Muscle of leg (tissue), 16 donors: ENCODE measurements at places on chromosomes 7 and 10. TPM values are rescaled to one million over a fixed set of nuclear protein-coding genes. Genes with fewer than 3 reads are reported as not detected.

TAS2R5 gene
- total RNA-seq, result 1.1 TPM

OR2A42 gene
- total RNA-seq, result 0.04 TPM

- DNase-seq, result no peak
Measured at GRCh38 chr7:107501593-107501992, 31.7 kb downstream of the GPR22 start.

GRCh38 chr7:84490661-84491060, 296.1 kb upstream of the SEMA3A start:
- DNase-seq, result peak; percentile 87

DNA sequence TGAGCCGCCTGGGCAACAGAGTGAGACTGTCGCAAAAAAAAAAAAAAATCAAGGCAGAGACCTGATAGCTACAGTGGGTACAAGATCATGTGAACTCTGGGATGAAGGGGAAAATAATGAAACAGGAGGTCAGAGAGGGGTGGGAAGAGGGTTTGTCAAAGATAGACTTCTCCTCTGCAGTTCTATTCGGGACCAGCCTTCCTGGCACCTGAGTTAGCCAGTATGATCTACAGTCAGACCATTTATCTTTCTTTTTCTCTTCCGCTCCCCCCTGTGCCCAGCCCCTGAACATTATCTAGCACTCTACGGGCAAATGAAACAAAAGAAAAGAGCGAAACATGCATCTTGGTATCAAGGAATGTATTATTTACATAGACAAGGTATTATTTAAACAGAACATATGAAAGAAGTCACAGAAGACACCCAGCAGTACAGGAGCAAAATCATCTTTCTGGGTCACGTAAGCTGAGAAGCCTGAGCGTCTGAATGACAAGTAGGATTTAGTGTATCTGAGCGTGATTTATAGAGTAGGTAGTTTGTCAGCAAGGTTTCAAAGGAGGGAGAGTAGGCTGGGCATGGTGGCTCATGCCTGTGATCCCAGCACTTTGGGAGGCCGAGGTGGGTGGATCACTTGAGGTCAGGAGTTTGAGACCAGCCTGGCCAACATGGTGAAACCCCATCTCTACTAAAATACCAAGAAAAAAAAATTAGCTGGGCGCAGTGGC, 109.0 kb downstream of the PRKCQ start:
- DNase-seq, result no peak

DNA sequence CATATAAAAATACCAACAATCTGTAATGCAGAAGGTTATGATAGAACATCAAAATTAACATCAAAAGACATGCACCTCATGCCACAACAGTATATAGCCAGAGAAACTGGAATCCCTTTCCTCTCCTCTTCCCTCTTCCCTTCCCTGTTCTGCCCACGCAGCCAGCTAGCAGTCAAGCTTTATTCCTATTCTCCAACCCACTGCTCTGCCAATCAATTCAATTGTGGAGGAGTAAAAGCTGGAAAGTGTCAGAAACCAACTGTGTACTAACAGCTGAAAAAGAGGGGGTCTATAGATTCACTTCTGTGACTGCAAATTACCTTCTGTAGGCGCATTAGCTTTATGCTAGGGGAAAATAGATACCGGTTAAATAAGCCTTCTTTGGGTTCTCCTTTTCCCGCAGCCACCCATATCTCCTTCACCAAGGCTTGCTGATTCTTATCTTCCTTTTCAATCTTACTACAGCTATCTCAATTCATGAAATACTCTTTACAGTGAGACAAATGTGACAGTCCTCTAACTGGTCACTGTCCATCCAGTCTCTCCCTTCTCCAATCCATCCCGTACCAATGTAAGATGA, 16.3 kb downstream of the ABI1 start:
- no peak for DNase-seq

- DNase-seq, result peak; percentile 40
Measured at GRCh38 chr10:96632974-96633710, 46.3 kb upstream of the TM9SF3 start.

- DNase-seq, result no peak
Measured at GRCh38 chr10:77974396-77975074, 48.0 kb upstream of the DLG5 start.

DNA sequence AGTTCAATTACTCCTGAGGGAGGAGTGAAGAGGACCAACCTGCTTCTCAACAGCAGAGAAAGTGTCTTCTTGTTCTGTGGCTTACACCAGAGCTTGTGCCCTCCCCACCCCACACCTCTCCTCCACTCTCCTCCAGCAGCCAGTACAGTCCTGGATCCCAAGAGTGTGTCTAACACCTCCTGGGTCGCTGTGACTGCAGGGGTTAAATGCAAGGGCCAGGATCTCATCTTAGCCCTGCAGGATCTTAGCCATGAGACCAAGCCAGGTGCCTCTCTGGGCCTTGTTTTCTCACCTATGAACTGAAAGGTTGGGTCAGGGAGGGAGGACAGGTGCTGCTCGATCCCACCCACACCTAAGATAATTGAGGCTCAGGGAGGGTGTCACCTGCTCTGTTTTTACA, 34.5 kb upstream of the MSRB2 start:
- no peak for DNase-seq

DNA sequence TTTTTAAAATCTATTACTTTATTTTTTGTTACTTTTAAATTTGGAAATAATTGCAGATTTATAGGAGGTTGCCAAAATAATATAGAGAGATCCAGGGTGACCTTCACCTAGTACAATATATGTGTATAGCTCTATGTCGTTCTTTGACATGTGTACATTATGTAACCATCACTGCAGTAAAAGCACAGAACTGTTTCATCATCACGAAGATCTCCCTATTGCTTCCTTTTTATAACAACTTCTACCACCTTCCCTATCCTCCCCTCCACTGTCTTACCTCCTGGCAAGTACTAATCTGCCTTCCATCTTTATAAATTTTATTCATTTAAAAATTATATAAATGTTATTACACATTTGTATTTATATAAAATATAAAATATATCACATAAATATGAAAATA, 251.0 kb downstream of the AUTS2 start:
- no peak for DNase-seq
